Thoracic aorta (tissue), 2 donors: ENCODE measurements at places on chromosomes 1 and 21. TPM values are rescaled to one million over a fixed set of nuclear protein-coding genes. Genes with fewer than 3 reads are reported as not detected.
A peak's percentile ranks its signal among the peaks of the same experiment; 100 is the strongest.

DNA sequence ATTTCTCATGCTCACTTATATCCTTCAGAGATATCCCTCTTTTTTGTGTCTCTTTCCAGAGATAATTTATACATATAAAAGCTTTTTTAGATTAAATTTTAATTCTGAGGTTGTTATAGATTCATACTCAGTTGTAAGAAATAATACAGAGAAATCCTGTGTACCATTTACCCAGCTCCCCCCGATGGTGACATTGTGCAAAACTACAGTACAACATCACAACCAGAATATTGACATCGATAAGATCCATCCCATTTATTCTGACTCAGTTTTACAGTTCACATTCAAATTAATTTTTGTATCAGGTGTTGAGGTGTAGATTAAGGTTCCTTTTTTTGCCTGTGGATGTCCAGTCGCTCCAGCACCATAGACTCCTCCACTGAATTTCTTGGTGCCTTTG, 14.3 kb downstream of the DMRTB1 start:
- H3K4me3 ChIP-seq: no peak overlapping the region
- H3K4me1 ChIP-seq: no peaks in the 10 kb centered on the region
- no peak overlapping the region for H3K27ac ChIP-seq
- DNase-seq: no peak
- H3K36me3 ChIP-seq: no peaks in the 10 kb centered on the region

DNA sequence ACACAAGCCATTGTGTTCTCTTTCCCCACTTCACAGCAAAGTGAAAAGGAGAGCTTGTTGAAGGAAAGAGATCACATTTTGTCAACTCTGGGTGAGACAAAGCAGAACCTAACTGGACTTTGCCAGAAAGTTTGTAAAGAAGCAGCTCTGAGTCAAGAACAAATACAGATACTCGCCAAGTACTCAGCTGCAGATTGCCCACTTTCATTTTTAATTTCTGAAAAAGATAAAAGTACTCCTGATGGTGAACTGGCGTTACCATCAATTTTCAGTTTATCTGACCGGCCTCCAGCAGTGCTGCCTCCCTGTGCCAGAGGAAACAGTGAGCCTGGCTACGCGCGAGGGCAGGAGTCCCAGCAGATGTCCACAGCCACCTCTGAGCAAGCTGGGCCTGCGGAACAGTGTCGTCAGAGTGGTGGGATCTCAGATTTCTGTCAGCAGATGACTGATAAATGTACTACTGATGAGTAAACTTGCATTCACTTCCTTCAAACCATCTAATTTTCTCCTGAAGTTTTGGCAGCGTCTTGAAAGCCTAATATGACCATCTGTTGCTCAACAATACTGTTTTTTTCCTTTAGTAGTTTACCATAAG, 43.7 kb downstream of the BACH1 start:
- peak overlapping the region; percentile 36 for H3K4me3 ChIP-seq
- peak overlapping the region; percentile 63 for H3K27ac ChIP-seq
- DNase-seq: peak; percentile 22
- H3K4me1 ChIP-seq: peaks cover 25% of the 10 kb centered on the region
- no peaks in the 10 kb centered on the region for H3K36me3 ChIP-seq

The PLXNA2 gene
- total RNA-seq: 30.2 TPM

- H3K27me3 ChIP-seq: no peaks in the 10 kb centered on the region
- H3K36me3 ChIP-seq: no peaks in the 10 kb centered on the region
- no peak for DNase-seq
- H3K27ac ChIP-seq: no peak overlapping the region
- H3K4me3 ChIP-seq: no peak overlapping the region
These were observed 146.8 kb downstream of the PTPRU start for GRCh38 chr1:29382851-29383745.

- DNase-seq: no peak
- no peak overlapping the region for H3K4me3 ChIP-seq
- H3K27me3 ChIP-seq: no peaks in the 10 kb centered on the region
- H3K36me3 ChIP-seq: no peaks in the 10 kb centered on the region
- no peaks in the 10 kb centered on the region for H3K4me1 ChIP-seq
These were observed 147.9 kb upstream of the POU3F1 start for GRCh38 chr1:38194472-38194871.

The FCRL4 gene
- total RNA-seq: not detected

The NPHS2 gene
- not detected for total RNA-seq

The FMO4 gene
- total RNA-seq: 10.6 TPM

DNA sequence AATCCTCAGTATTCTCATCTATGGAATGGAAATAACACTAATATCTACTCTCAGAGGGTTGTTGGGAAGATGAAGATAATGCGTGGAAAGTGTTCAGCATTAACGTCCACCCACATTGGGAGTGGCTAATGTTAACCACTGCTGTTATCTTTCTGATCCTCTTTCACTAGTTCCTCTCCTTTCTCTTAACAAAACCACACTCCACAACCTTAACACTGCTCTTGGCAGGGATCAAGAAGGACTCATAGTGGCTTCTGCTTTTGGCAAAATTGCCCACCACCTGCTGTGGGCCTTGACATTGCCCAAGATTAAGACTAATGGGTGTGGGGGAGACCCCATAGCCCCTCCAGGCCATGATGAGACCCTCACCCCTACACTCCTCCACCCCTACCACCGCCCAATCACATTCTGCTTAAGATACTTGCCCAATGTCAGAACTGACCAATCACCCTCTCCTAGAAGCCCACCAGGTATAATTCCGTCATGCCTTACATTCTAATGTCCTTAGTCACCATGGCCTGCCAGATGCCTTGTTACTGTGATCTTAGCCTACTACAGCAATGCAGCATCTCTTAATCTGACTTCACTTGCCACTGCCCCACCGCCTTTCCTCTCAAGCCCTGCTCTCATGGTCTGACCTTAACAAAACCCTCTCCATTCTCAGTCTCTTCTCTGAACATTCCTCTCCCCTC, 27.1 kb downstream of the DHCR24 start:
- no peak overlapping the region for H3K27ac ChIP-seq
- no peak overlapping the region for H3K4me3 ChIP-seq
- DNase-seq: no peak
- H3K4me1 ChIP-seq: no peaks in the 10 kb centered on the region
- no peaks in the 10 kb centered on the region for H3K27me3 ChIP-seq
- H3K36me3 ChIP-seq: peaks cover 4% of the 10 kb centered on the region

- DNase-seq: no peak
- no peak overlapping the region for H3K27ac ChIP-seq
- no peak overlapping the region for H3K4me3 ChIP-seq
- H3K4me1 ChIP-seq: no peaks in the 10 kb centered on the region
- H3K27me3 ChIP-seq: no peaks in the 10 kb centered on the region
These were observed 123.3 kb upstream of the USP24 start for GRCh38 chr1:55338448-55338820.

- H3K4me3 ChIP-seq: no peak overlapping the region
- H3K4me1 ChIP-seq: peaks cover 2% of the 10 kb centered on the region
- H3K27me3 ChIP-seq: no peaks in the 10 kb centered on the region
- DNase-seq: no peak
- no peaks in the 10 kb centered on the region for H3K36me3 ChIP-seq
These were observed 43.1 kb downstream of the CASZ1 start for GRCh38 chr1:10753299-10753698.

- no peak for DNase-seq
- no peaks in the 10 kb centered on the region for H3K36me3 ChIP-seq
- H3K4me1 ChIP-seq: no peaks in the 10 kb centered on the region
- H3K27me3 ChIP-seq: no peaks in the 10 kb centered on the region
These were observed 18.6 kb downstream of the AZIN2 start for GRCh38 chr1:33099290-33100118.

GRCh38 chr1:185646202-185646683, 87.9 kb upstream of the HMCN1 start:
- H3K4me1 ChIP-seq: peaks cover 16% of the 10 kb centered on the region
- H3K27me3 ChIP-seq: no peaks in the 10 kb centered on the region
- peak overlapping the region; percentile 33 for H3K4me3 ChIP-seq
- DNase-seq: no peak
- H3K36me3 ChIP-seq: no peaks in the 10 kb centered on the region

DNA sequence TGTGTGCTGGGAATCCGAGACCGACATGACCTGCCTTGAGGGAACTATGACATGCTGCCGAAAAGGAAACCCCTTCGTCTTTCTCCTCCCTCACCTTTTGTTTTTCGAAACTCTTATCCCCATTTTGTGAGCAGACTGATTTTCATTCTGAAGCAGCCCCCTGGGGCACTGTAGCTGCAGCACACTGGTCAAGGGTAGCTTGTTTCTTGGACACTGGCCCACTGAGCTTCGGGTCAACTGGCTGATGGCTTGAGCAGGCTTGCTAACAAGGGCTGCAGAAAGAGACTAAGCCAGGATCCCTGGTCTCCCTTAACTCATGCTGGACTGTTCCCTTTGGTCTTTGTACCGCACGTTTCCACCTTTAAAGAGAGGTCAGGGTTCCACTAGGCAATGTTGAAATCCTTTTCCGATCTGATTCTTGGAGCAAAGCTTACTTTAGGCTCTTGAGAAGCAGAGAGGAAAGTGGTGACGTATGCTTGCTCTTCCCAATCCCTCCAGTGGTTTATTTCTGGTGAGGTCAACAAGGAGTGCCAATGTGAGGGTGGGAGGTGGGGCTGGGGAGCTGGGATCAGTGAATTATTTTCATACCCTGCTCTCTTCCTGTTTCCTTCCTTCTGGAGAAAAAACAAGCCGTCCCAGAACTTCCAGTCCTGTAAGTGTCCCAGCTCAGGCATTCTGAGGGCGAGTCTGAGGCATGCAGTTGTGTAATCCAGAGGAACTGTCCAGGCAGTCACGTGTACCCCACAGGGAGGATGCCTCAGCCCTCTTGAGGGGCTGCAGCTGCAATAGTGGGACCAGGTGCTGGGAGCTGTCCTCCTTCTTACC, 7.6 kb downstream of the CYP4B1 start:
- H3K27ac ChIP-seq: no peak overlapping the region
- no peak overlapping the region for H3K4me3 ChIP-seq
- no peaks in the 10 kb centered on the region for H3K27me3 ChIP-seq
- no peaks in the 10 kb centered on the region for H3K36me3 ChIP-seq
- no peaks in the 10 kb centered on the region for H3K4me1 ChIP-seq
- peak; percentile 7 for DNase-seq

GRCh38 chr1:205458777-205459566, 3.1 kb upstream of the BLACAT1 start:
- H3K4me1 ChIP-seq: peaks cover 16% of the 10 kb centered on the region
- H3K4me3 ChIP-seq: no peak overlapping the region
- no peak overlapping the region for H3K27ac ChIP-seq
- H3K36me3 ChIP-seq: no peaks in the 10 kb centered on the region
- peaks cover 16% of the 10 kb centered on the region for H3K27me3 ChIP-seq

The MKNK1 gene
- 95.9 TPM for total RNA-seq

The APCS gene
- not detected for total RNA-seq

The F5 gene
- total RNA-seq: 0.85 TPM

- no peak overlapping the region for H3K27ac ChIP-seq
- no peaks in the 10 kb centered on the region for H3K36me3 ChIP-seq
- no peaks in the 10 kb centered on the region for H3K4me1 ChIP-seq
- H3K27me3 ChIP-seq: no peaks in the 10 kb centered on the region
- H3K4me3 ChIP-seq: no peak overlapping the region
These were observed 99.8 kb downstream of the MRPL39 start for GRCh38 chr21:25507522-25507921.

GRCh38 chr1:2636733-2637132, 3.9 kb upstream of the MMEL1 start:
- H3K36me3 ChIP-seq: no peaks in the 10 kb centered on the region
- H3K27me3 ChIP-seq: no peaks in the 10 kb centered on the region
- H3K4me1 ChIP-seq: peaks cover 4% of the 10 kb centered on the region
- H3K27ac ChIP-seq: no peak overlapping the region
- no peak for DNase-seq
- no peak overlapping the region for H3K4me3 ChIP-seq
